ENCODE measurements at places on chromosomes 6 and 20.

DNA sequence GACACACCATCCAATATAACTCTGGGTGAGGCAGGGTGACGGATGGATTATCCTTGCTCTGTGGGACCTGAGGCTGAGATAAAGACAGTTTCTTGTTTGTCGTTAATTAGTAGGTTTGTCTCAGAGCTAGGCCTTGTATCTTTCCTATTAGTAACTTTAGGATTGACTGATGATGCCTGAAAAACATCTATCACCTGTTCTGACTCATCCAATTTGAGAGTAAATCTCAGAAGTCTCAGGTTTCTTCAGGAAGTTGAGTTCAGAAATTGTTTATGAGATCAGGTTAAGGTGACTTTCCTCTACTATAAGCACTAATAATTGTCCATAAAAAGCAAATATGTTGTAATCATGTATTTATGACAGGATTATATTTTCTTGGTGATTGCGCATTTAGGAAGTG is 129.5 kb upstream of the SUPT3H start:
- no peak for DNase-seq

- DNase-seq: peak; percentile 67
Measured at GRCh38 chr6:107192830-107193229, 77.5 kb upstream of the BEND3 start.

DNA sequence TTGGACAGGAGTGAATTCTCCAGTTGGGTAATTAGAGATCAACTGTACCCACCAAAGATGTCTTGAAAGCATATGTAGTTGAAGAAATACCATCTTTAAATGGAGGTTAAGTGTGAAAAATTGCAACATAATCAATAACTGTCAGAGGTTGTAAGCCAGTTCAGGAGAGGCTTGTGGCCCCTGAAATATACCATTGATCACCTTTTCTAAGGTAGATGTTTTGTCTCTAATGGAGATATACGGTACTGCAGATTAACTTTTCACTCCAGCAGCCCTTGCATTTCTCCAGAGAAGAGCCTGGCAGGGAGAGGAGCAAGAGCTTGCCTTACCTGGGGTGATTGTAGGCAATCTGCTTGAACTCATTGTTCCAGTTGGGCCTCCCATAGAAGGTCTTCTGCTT is 48.8 kb downstream of the NOX3 start:
- DNase-seq: no peak

DNA sequence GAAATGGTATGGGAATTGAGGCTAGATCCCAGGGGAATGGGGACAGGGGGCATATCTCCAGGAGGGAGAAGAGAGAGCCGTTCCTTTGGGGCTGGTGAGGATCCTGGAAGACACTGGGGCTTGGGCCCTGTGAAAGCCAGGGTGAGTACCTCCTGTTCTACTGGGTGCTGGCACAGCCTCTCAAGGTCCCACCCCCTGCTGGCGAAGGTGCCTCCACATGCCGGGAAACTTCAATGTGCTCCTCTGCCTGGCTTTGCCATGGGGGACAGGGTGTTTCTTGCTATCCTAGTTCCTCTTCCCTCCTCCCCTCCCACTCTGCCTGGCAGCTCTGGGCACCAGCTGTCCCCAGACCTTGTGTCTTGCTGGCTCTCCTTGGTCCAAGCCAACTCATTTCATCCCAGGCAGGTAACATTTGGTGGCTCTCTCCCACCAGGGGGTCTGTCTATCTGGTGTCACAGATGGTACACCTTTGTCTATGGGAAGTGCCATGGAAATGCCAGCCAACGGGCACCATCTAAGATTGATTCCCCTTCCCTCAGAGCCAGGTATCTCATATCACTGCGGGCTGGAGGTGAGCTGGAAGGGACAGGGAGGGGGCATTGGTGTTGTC is 56.8 kb downstream of the MDGA1 start:
- no peak for DNase-seq
